Stomach (tissue), 19 donors: ENCODE measurements at places on chromosomes 5 and 9. TPM values are rescaled to one million over a fixed set of nuclear protein-coding genes. Genes with fewer than 3 reads are reported as not detected.

- no peaks in the 10 kb centered on the region for H3K36me3 ChIP-seq
- no peak overlapping the region for H3K4me3 ChIP-seq
- no peak overlapping the region for H3K27ac ChIP-seq
- peaks cover 26% of the 10 kb centered on the region for H3K4me1 ChIP-seq
Measured at GRCh38 chr5:176814836-176815438, 4.6 kb downstream of the UNC5A start.

DNA sequence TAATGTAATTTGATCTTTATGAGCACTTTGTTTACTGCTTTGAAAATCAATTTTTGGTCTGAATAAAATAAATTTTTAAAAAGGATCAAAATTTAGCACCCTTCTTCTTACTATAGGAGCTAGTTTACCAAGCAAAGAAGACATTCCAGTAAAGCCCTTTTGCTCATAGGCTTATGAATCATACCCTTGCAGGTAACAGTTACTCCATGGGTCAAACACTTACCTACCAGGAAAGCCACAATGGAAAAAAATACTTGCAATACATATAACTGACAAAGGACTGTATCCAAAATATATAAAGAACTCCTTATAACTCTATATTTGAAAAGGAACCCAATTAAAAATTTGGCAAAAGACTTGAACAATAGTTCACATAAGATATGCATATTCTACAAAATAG, 66.6 kb downstream of the SHOC1 start:
- H3K4me3 ChIP-seq, result no peak overlapping the region
- no peaks in the 10 kb centered on the region for H3K36me3 ChIP-seq
- no peaks in the 10 kb centered on the region for H3K4me1 ChIP-seq
- H3K27ac ChIP-seq, result no peak overlapping the region

DNA sequence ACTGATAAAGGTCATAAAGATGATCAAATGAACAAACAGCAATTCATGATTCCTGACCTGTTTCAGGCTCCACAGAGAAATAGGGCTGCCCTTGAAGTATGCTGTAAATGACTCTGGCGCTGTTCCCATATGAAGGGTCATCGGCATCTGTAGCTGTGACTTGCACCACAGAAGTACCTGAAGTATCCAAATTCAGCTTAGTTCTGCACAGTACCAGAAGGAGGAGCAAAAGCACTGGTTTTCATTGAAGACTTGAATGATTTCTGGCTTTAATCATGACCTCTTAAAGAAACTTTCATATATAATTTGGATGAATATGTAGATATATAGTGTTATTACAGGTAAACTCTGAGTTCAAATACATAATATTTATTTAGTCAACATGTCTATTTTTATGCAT, 109.1 kb downstream of the CDH10 start:
- no peaks in the 10 kb centered on the region for H3K36me3 ChIP-seq
- H3K4me3 ChIP-seq, result no peak overlapping the region
- H3K27me3 ChIP-seq, result no peaks in the 10 kb centered on the region
- H3K27ac ChIP-seq, result no peak overlapping the region
- H3K4me1 ChIP-seq, result no peaks in the 10 kb centered on the region

DNA sequence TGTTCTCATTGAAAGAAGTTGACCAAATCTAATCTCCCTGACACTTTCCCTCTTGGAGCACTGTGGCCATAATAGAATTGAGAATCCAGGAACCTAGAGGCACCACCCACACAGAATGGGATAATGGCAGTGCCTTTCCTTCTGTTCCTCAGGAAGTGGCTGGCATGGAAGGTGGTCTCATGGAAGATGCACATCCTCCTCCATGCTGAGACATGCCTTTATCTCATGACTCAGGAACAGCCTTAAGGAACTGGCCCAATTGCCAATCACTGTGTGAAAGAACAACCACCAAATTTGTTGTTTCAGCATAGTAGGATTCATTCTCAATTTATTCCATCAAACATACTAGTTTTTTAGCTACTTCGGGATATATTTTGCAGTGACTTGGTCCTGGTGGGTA, 137.5 kb upstream of the RASGRF2 start:
- no peak overlapping the region for H3K27ac ChIP-seq
- no peaks in the 10 kb centered on the region for H3K4me1 ChIP-seq
- H3K36me3 ChIP-seq, result peaks cover 23% of the 10 kb centered on the region
- H3K27me3 ChIP-seq, result no peaks in the 10 kb centered on the region
- no peak for DNase-seq

DNA sequence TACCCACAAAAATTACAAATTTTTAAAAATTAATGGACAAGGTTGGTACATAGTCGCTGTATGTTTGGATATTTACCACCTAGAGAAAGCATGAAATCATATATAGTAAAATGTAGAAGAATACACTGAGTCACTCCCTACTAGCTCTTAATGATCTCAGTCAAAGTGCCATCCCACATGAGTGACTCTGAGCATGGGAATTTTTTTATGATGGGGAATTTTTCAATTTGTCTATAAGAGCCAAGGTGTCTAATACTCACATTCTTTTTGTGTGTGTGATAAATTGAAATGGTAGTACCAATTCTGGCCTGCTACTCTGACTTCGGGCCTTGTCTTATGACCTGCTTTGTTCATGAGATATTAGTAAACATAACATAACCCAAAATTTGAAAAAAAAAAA, 483.2 kb downstream of the CDH10 start:
- H3K36me3 ChIP-seq, result no peaks in the 10 kb centered on the region
- H3K4me3 ChIP-seq, result no peak overlapping the region
- H3K27ac ChIP-seq, result no peak overlapping the region
- no peaks in the 10 kb centered on the region for H3K4me1 ChIP-seq

Gene ADCY2
- 2.6 TPM for total RNA-seq
